ENCODE measurements at places on chromosomes 11 and 22. TPM values are rescaled to one million over a fixed set of nuclear protein-coding genes. Genes with fewer than 3 reads are reported as not detected.

Gene OR52A1
- not detected for total RNA-seq

- DNase-seq, result no peak
Observed at GRCh38 chr11:115670538-115671205, 166.5 kb upstream of the CADM1 start.

DNA sequence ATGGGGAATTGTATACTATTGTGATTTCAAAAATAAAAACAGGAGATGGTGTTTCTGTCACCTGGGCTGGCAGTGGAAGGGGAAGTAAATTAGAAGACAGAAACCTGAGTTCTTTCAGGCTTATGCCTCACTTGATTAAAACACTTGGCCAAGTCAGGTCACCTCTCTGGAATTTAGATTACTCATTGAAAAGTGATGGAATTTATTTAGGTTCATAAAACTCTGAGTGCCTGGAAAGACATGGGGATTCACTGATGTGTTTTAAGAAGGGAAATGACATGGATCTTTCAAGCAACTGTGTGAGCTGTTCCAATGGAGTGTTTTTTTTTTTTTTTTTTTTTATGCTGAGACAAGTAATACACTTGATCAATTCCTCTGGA lies 400.1 kb downstream of the TMEM135 start:
- DNase-seq, result no peak

Gene PATE4
- not detected for total RNA-seq

GRCh38 chr11:27841023-27841422 lies 140.8 kb upstream of the BDNF start:
- DNase-seq, result no peak

DNA sequence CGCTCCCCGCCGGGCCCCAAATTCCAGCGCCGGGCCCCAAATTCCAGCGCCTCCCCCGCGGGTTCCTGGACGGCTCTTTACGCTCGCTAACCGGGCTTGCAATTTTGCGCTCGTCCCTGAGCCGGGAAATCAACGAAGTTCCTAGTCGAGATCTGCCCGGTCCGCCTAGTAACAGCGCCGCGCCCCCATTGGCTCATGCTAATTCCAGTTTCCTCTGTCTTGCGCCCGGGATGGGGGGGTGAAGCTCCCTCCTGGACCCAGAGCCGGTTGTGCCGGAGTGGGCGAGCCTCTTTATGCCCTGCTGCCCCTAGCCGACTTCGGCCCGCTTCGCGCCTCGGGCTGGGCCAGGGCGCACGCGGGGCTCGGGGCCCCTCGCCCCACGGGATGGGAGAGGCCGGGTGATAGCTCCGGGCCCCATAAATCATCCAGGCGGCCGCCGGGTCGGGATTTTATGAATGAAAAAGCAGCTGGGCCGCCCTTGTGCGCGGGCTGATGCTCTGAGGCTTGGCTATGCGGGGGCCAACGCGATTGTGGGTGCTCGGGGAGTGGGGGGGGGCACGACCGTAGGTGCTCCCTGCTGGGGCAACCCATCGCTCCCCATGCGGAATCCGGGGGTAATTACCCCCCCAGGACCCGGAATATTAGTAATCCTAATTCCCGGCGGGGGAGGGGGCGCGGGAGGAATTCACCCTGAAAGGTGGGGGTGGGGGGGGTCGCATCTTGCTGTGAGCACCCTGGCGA lies 1.8 kb upstream of the CCND1 start:
- DNase-seq, result peak; percentile 92

- DNase-seq, result no peak
Observed at GRCh38 chr22:25736378-25737011, 5.5 kb upstream of the MYO18B start.

- no peak for DNase-seq
Observed at GRCh38 chr22:30717331-30717921, 22.8 kb downstream of the OSBP2 start.

Gene CCDC88B
- total RNA-seq, result 2.6 TPM

DNA sequence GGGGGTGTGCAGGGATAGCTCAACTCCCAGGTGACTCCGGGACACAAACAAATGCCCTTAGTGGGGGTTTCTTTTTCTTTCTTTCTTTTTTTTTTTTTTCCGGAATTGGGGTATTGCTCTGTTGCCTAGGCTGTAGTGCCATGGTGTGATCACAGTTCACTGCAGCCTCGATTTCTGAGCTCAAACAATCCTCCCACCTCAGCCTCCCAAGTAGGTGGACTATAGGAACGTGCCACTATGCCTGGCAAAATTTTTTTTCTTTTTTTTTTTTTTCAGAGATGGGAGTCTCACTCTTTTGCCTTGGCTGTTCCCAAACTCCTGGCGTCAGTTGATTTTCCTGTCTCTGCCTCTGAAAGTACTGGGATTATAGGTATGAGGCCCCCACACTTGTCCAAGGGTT lies 13.8 kb upstream of the ZNF280A start:
- no peak for DNase-seq

DNA sequence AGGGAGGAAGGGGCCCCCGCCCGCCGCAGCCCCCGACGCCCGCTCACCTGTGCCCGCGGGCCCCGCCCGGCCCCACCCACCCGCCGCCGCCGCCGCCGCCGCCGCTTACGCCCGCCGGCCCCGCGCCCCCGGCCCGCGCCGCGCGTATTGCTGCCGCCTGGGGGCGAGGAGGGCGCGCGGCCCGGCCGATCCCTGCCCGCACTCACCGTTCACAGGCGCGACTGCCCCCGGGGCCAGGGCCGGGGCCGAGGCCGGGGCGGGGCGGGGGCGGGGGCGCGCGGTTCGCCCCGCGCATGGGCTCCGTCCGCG lies 212 bp downstream of the HRAS start:
- DNase-seq, result no peak

Gene RFPL1
- total RNA-seq, result not detected

- DNase-seq, result no peak
Observed at GRCh38 chr22:48210812-48211211, 1448.4 kb downstream of the TBC1D22A start.

Gene SPON1
- total RNA-seq, result 131 TPM

GRCh38 chr11:116948391-116948790 lies 111.0 kb upstream of the APOA1 start:
- DNase-seq, result no peak

DNA sequence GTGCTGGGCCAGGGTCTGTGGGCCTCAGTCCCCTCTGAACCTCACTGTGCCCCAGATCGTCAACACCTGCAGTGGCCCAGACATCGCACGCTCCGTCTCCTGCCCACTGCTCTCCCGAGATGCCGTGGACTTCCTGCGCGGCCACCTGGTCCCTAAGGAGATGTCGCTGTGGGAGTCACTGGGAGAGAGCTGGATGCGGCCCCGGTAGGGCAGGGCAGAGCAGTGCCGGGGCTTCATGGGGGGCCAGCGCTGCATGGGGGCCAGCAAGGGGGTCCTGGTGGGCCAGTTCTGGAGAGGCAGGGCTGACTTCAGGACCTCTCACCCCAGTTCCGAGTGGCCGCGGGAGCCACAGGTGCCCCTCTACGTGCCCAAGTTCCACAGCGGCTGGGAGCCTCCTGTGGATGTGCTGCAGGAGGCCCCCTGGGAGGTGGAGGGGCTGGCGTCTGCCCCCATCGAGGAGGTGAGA lies 16.3 kb downstream of the EPS8L2 start:
- no peak for DNase-seq

Gene FGF19
- total RNA-seq, result not detected

GRCh38 chr11:43984039-43984438 lies 41.6 kb downstream of the C11orf96 start:
- DNase-seq, result no peak

Gene SLC15A3
- total RNA-seq, result 12.7 TPM

DNA sequence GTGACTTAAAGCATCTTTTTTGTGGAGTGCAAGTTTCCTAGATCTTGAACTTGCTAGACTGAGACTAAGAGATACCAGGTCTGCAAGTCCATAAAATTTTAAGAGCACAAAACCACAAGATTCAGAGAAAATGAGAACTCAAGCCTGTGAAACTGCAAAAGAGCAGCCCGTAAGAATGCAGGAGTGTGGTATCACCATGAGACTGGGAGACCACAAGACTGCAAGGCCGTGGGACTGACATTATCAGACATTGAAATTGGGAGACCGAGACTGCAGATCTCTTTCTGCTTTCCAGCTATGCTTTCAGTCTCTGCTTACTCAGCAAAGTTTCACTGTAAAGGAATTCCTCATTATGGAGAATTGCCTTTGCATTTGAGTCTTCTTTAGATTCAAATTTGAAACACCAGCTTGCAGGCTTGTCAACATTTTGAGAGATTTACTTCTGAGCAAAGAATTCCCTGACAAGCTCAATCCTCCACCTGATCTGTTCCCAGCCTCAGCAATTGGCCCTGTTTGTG lies 621.2 kb downstream of the KCNA4 start:
- DNase-seq, result no peak

GRCh38 chr11:1351278-1351937 lies 38.3 kb upstream of the BRSK2 start:
- DNase-seq, result no peak

Gene E2F8
- total RNA-seq, result 4.8 TPM

DNA sequence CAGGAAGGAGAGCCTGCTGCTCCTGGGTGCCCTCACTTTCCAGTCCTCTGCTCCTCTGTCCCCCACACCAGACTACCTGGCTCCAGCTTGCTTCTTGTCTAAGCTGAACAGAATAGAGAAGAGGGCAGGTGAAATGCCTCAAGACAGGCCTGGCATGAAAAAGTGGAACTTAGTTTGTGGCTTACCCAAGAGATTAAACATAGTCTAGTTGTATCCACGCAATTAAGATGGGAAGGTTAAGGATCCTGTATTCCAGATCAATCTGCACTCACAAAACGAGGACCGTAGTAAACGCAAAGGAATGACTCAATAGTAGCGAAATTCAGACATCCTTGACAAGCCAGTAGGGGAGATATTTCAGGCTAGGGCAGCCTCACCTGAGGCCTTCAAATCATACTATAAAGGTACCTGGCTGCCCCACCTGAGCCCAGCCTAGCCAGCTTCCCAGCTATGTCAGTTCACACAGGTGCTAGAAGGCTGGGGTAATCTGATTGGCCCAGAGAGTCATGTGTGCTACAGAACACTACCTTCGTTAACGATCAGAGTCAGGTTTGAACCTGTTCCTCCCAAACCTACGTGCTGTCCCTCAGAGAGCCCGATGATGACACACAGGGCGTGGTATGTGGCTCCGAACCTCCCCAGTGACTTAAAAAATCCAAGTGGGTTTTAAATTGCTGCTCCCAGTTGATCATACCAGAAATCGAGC lies 46.5 kb downstream of the AHNAK start:
- peak; percentile 86 for DNase-seq

- DNase-seq, result no peak
Observed at GRCh38 chr11:2122222-2122906, 16.8 kb downstream of the IGF2 start.

- DNase-seq, result no peak
Observed at GRCh38 chr22:40585310-40585751, 51.2 kb downstream of the MRTFA start.

All from urinary bladder (tissue), 4 donors.